ENCODE measurements at places on chromosomes 16 and 17. TPM values are rescaled to one million over a fixed set of nuclear protein-coding genes. Genes with fewer than 3 reads are reported as not detected.
A peak's percentile ranks its signal among the peaks of the same experiment; 100 is the strongest.

DNA sequence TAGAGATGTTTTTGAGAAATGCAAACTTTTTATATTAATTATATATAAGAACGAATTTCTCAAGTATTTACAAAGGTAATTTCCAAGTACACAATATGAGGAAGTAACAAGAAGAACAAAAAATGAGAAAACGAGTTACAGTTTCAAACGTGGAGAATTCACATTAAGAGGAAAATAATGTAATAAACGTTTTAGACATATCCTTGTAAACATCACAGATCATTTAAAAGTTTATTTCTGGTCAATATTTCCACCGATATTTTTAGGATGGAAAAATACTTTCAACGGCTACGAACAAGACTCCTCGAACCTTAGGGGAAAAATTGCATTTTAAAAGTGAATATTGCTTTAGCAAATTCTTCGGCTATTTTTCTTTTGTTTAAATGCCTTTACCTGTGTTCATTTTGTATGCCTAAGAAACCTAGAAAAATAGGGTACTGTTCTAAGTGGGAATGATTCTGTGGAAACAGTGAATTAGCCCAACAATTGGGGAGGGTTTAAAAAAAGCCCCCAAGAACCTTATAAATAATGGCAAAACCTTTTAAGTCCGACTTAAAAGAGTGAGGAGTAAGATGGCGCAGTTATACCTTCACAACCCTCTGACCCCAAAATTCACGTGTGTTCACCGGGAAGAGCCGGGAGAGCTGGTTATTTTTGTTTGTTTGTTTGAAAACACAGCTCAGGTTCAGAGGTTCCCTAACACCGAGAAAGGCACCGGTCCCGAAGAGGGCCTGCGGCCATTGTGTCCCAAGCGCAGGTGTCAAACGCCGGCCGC lies 3.3 kb downstream of the HNF1B start:
- no peaks in the 10 kb centered on the region for H3K4me1 ChIP-seq
- no peak for DNase-seq
- peak overlapping the region; percentile 47 for H3K4me3 ChIP-seq
- no peaks in the 10 kb centered on the region for H3K36me3 ChIP-seq
- H3K27ac ChIP-seq = no peak overlapping the region
- H3K27me3 ChIP-seq = peaks cover 30% of the 10 kb centered on the region

DNA sequence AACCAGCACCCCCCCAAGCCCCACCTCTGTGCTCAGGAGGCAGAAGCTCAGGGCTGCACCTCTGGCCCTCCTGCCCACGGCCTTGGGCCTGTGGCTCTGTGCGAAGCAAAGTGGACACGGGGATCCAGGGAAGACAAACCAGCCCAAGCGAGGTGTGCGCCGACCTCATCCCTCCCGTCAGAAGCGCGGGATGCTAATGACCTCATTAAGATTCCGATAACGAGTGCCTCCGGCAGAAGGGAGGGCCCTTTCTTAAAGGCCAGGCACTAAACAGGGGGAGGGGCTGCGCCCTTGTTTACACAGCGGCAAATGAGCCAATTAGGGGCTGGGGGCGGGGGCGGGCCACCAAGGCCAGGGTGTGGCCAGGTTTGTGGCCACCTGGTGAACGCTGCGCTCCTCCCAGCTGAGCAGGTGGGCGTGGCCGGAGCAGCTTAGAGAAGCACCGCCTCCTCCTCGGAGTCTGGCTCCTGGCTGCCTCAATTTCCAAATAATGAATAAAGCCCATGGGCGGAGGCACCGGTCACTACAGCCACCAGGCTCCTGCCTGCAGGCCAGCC lies 3.2 kb downstream of the CBX4 start:
- H3K4me3 ChIP-seq = peak overlapping the region; percentile 93
- H3K27me3 ChIP-seq = peaks cover 20% of the 10 kb centered on the region
- H3K4me1 ChIP-seq = peaks cover 9% of the 10 kb centered on the region
- no peak overlapping the region for H3K27ac ChIP-seq

DNA sequence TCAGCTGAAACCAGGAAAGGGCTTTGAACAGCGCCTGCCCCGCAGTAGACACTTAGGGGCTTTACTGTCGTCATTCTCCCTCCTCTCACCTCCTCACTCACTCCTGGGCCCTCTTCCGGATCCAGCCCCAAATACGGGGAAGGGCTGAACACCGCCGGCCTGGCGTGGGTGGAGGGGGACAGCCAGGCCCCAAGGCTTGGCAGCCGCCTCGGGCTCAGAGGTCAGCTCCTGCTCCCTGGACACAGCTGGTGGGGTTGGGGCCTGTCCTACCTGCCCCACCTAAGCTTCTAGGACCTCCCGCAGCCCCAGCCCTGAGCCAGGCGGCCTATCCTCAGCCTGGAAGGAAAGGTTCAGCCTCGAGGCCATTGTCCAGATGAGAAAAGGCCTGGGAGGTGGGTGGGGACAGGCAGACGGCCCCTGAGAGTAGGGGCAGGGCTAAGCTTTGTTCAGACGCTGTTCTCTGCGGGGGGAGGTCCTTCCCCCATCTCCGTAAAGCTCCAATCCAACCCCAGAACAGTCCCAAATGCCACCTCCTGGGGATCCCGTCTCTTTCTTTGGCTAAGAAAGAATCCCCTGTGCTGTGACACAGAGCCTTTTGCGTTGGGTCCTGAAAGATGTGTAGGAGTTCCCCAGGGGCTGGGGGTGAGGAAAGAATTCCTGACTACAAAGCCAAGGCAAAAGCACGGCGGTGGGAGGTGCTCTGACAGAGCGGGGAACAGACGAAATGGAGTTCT lies 881 bp upstream of the LLGL1 start:
- H3K36me3 ChIP-seq = no peaks in the 10 kb centered on the region
- H3K4me3 ChIP-seq = peak overlapping the region; percentile 96
- peaks cover 10% of the 10 kb centered on the region for H3K27me3 ChIP-seq
- peak overlapping the region; percentile 100 for H3K27ac ChIP-seq

- peaks cover 13% of the 10 kb centered on the region for H3K4me1 ChIP-seq
- H3K4me3 ChIP-seq = no peak overlapping the region
- H3K27me3 ChIP-seq = peaks cover 4% of the 10 kb centered on the region
- H3K27ac ChIP-seq = no peak overlapping the region
- DNase-seq = peak; percentile 16
- peaks cover 5% of the 10 kb centered on the region for H3K36me3 ChIP-seq
These were observed 73.4 kb upstream of the GNG13 start for GRCh38 chr16:873889-874288.

Gene PRSS36
- total RNA-seq = 0.61 TPM

- H3K4me3 ChIP-seq = no peak overlapping the region
- peak overlapping the region; percentile 84 for H3K27ac ChIP-seq
- no peaks in the 10 kb centered on the region for H3K36me3 ChIP-seq
- H3K27me3 ChIP-seq = peaks cover 7% of the 10 kb centered on the region
- DNase-seq = no peak
- peaks cover 29% of the 10 kb centered on the region for H3K4me1 ChIP-seq
These were observed 2.0 kb downstream of the DNAI2 start for GRCh38 chr17:74276051-74276476.

- H3K36me3 ChIP-seq = peaks cover 4% of the 10 kb centered on the region
- H3K27me3 ChIP-seq = peaks cover under 1% of the 10 kb centered on the region
- no peak overlapping the region for H3K27ac ChIP-seq
- DNase-seq = no peak
- H3K4me3 ChIP-seq = no peak overlapping the region
These were observed 213.9 kb downstream of the CBLN1 start for GRCh38 chr16:49067776-49068175.

Gene GLIS2
- total RNA-seq = 16.5 TPM

- DNase-seq = no peak
- H3K27me3 ChIP-seq = peaks cover 6% of the 10 kb centered on the region
- no peak overlapping the region for H3K27ac ChIP-seq
- H3K4me1 ChIP-seq = peaks cover 1% of the 10 kb centered on the region
- no peak overlapping the region for H3K4me3 ChIP-seq
- peaks cover 6% of the 10 kb centered on the region for H3K36me3 ChIP-seq
These were observed 10.6 kb upstream of the TFAP4 start for GRCh38 chr16:4283441-4283840.

Gene MEIOC
- total RNA-seq = not detected

DNA sequence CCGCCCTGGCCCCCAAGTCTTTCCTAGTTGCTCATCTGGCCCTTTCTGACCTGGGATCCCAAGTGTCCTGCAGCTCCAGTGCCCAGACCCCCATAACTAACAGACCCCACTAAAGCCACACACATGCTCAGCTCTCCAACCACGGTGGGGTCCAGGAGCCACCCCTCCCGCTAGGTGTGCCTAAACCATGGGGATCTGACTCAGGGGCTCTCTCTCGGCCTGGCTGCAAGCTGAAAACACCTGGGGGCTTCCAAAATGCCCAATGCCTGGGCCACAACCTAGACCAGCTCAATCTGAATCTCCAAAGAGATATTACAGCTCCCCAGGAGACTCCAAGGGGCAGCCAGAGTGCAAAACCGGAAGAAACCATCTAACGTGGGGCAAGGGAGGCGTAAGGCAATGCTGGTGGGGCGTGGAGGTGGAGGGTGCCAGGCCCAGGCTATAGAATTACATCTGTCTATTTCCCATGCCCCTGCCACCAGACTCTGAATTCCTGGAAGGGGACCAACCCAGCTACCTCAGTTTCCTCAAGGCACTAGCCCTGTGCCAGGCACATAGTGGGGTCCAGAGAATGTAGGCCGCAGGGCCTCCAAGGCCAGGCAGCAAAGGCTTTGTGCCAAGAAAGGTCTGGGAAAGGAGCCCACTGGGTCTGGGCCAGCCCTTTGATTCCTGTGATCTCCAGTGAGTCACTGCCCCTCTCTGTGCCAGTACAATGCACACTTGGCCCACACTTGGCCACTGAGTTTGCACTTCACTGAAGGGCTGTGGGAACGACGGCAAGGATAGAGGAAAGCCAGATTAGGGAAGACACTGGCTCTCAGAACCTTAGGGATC lies 3.3 kb downstream of the CD2BP2 start:
- no peaks in the 10 kb centered on the region for H3K36me3 ChIP-seq
- no peak for DNase-seq
- peaks cover 10% of the 10 kb centered on the region for H3K4me1 ChIP-seq
- H3K27me3 ChIP-seq = peaks cover 11% of the 10 kb centered on the region

Gene GUCY2D
- not detected for total RNA-seq

Data from glutamatergic neuron (in vitro differentiated cells).